Stimulated activated CD4-positive, alpha-beta T cell treated with anti-CD3 and anti-CD28 coated beads, Interleukin-15, amount 100 ng/mL, for 24 hours (primary cell): ENCODE measurements at places on chromosomes 12 and 14.

- DNase-seq = no peak
These were observed 63.5 kb downstream of the PELI2 start for GRCh38 chr14:56181681-56182085.

GRCh38 chr14:103472939-103473338 is 49.7 kb downstream of the CKB start:
- DNase-seq = no peak

DNA sequence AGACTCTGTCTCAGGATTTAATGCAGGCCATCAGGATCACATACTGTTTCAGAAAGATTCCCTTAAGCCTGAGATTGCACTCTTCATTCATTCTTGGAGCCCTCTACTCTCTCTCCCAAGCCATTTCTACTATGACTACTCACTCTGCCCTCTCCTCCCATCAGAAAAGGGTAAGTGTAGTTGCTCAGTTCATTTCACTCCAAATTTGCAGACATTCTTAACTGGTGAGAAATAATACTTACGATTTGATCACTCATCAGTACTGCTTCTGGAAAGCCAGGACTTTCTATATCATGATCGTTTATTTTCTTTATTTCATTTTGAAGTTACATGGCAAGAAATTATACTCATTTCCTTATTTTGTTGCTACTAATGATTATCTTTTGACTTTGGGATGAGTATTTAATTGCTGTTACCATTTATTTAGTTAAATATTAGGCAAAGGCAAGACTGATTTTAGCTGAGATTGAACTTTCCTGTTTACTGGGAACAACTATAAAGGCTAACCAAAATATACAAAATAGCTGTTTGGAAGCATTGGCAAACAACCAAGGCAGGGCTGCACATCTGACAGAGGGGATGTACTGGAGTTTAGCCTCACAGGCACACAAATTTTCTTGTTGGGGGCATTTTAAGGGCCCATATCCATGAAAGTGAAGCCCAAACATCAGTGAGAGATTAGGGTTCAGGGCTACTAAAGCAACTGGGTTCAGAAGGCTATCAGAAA is 4.1 kb upstream of the RERG start:
- DNase-seq = no peak

GRCh38 chr12:100574187-100575074 is 947 bp downstream of the GAS2L3 start:
- DNase-seq = no peak

DNA sequence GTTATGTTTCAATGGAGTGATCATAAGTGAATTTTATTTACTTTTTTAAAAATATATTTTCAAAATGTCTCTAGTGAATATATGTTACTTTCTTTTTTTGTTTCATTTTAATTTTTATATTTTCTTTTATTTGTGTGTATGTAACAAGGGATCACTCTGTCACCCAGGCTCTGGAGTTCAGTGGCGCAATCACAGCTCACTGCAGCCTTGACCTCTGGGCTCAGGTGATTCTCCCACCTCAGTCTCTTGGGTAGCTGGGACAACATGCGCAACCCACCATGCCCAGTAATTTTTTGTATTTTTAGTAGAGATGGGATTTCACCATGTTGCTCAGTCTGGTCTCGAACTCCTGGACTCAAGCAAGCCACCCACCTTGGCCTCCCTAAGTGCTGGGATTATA is 18.1 kb downstream of the TMEM253 start:
- no peak for DNase-seq

DNA sequence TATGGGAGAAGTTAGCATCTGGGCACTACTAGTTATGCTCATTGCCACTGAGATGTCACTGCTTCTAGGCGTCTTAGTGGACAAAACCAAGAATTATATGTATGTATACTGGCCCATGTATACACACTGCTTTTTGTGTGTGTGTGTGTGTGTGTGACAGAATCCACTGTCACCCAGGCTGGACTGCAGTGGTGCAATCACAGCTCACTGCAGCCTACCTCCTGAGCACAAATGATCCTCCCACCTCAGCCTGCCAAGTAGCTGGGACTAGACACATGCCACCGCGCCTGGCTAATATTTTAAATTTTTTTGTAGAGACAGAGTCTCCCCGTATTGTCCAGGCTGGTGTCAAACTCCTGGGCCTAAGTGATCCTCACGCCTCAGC is 25.2 kb downstream of the LIMA1 start:
- no peak for DNase-seq

DNA sequence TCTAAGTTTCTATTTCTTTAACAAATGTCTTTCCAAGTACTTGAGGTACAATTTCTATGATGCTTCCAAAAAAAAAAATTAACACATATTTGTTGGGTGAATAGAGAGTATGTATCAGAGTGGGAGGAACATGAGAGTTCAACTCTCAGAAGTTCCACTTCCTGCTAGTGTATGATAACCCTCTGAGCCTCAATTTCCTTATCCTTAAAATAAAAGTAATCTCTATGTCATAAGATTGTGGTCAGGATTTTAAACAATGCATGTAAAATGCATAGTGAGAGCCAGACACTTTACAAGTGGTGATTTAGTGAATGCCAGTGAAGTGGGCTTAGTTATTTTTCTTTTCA is 270.3 kb upstream of the AMIGO2 start:
- no peak for DNase-seq

GRCh38 chr12:51622564-51622963 is 31.5 kb downstream of the SCN8A start:
- no peak for DNase-seq
